ENCODE measurements at places on chromosomes 11 and 22.

- no peak for DNase-seq
These were observed 32.5 kb upstream of the LMO1 start for GRCh38 chr11:8296038-8296649.

DNA sequence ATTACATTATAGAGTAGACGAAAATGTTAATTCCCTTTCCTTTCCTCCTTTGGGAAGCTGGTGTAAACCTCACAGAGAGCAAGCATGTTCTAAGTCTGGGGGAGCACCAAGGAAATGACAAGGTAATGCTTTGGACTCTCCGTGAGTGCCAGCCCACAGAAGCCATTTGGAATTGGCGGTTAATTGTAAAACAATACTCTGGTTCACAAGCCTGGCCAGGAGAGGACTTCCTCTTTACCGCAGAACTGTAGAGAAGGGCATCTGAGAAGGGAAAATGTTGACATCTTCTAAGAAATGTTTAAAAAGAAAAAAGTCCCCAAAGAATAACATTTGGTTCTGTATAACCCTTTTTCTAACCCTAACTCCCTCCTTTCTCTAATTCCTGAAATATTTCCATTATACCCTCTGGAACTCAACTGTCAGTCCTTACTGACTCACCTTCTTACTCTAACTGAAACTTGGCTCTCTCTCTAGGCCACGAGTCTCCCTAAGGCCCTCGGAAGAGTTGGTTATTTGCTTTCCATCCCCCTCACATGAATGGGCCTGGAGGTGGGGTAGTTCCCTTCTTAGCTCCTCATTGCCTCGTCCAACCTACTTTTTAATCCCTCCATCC, 379.8 kb downstream of the SOX6 start:
- DNase-seq = no peak

GRCh38 chr11:105000797-105001196, 22.2 kb downstream of the CASP5 start:
- DNase-seq = peak; percentile 50

DNA sequence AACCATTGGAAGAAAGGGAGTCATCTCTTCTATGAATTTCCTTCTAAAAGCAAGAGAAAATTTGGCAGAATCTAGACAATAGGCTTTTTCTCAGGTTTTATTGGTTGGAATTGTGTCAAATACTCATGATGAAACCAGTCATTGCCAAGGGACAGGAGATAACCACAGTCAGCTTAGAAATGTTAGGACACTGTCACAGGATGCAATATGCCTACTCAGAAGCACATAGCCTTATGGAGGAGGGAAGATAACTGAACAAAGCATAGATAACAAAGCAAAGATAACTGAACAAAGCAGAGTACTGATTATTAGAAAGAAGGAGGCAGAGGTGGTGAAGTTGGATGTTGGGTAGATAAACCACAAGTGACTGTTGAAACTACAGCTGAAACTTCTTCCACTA, 303.5 kb upstream of the PDGFD start:
- no peak for DNase-seq

DNA sequence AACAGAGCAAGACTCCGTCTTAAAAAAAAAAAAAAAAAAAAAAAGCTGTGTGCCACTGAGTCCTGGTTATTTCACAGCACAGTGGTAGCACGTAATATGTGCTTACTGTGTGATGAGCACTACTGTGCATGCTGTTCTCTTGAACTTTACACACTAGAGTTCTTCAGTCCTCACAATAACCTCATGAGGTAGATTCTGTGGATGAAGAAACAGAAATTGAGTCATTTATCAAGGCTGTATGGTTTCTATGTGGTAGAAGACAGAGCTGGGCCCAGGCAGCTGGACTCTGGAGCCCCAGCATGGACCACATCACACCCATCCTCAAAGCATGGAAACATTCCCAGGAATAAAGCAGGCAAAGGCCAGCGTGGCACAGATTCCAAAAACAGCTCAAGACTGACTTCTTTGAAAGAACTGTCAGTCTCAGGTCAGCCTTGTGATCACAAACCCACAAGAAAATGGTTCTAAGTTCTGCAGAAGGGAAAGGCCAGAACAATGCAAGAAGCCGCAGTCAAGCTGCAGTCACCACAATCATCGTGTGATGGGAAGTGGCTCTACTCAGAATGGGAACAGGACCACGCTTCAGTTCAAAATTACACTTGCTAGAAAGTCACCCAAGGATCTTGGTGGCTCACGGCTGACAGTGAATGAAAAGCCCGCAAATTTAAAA, 49.5 kb downstream of the MICAL3 start:
- no peak for DNase-seq

- no peak for DNase-seq
These were observed 806.7 kb downstream of the NTM start for GRCh38 chr11:132177106-132177505.

DNA sequence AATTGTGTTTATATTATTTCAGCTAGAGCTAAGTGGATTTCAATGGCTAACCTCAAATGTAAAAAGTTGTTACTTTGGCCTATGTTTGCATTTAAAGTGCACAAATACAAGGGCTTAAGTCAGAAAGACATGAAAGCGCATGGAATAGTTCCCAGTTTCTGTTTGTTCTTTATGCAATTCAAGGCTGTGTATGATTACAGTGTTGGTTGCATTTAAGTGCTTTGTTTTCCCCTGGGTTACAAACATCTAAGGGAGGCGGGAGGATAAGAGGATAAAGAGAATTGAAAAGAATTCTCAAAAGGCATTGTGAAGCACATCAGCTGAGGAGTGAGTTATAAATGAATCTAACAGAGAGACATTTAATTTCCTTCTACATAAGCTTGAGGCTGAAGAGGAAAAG, 453.4 kb downstream of the NTM start:
- no peak for DNase-seq

DNA sequence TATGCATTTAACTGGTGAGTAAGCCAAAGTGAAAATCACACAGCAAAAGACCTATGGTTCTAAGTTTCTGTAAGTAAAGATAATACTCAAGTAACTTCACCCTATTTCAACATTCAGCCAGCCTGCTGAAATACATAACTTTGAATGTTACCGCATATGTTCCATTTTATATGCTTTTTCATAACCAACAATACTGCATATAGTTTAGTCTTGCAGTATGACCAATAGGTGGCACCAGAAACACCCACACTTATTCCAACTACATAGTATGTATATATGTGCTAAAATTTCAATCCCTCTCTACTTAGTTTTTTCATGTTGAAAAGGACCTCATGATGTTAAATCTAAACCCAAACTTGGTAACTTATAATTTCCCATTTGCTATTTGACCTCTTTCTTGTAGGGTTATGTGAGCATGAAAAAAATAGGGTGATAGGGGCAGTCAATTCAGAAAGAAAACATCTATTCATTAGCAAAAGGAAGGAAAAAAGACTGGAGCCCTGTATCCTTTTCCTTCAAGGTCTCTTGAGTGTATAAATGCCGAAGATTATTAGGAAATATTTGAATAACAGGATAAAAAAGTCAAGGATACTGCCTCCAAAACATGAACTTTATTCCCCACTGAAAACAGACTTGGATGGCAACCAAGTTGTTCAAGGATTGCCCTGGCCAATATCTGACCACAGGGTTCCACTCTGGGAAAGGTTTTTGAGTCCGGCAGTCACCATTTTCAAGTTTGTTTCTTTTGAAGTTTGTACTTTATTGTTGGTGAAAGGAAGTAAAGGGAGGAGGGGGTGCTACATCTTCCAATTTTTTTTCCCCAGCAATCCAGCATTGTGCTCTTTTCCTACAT, 23.8 kb upstream of the FZD4 start:
- DNase-seq = no peak

- DNase-seq = no peak
These were observed 1.3 kb upstream of the SBF2 start for GRCh38 chr11:10295064-10295901.

DNA sequence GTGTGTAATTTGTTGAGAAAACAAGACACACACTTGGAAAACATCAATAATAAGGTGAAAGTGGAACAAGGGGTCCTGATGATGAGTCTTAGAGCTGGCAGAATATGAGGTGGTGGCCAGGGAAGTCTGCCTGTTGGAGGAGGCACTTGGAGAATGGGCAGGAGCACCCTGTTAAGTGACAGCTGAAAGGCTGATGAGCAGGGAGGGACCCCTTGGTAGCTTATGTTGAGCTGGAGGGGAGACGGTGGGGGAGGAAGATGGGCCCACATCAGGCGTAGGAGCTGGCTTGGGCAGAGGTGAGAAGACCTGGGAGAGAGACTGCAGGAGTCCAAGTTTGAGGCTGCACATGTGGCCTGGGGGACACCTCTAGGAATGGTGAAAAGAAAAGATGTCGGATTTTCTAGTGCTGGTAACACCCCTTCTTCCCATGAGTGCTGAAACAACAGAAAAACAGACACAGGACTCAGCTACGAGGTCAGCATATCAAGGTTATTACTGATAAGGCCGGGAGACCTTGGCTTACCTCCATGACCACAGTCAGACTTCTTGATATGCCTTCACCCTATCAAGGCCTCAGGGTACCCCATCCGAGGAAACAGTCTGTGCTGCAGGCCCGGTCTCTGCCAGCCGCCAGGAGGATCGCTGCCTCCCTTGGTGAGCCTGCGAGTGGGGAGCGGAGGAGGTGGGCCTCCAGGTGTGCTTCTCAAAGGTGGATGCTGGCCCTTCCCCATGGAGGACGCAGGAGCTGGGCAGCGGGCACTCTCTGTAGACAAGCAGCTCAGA, 14.3 kb upstream of the C11orf96 start:
- DNase-seq = no peak

DNA sequence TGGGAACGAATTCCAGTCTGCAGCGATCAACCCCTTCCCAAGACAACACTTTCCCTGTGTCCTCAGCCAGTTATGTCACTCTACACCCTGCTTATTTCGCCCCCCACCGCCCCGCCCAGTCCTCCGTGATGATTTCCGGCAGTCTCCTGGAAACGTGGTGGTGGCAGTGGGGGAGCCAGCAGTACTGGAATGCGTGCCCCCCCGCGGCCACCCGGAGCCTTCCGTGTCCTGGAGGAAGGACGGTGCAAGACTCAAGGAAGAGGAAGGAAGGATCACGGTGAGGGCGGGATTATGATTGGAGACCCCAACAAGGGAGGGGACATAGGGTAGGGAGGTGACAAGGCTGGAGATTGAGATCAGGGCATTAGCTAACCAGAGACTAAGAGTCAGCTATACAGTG, 4.1 kb downstream of the ROBO3 start:
- no peak for DNase-seq

DNA sequence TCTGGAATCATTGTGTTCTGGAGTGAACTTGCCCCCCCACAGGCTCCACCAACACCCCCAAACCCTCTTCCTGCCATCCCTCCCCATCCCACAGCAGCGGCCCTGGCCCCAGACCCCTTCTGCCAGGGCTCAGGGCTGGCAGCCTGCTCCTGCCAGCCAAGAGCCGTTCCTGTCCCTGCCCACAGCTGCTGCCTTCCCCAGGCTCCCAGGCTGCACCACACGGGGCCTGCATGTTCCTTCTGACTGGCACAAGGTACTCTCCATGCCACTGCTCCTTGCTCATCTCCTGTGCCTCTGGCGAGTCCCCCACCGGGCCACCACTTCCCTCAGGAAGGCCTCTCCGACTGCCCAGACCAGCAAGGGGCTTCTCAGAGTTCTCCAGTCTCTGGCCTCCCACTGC, 4.9 kb downstream of the GP1BB start:
- no peak for DNase-seq

GRCh38 chr11:66789097-66789890, 53.9 kb upstream of the RCE1 start:
- DNase-seq = no peak

GRCh38 chr11:1351278-1351937, 38.3 kb upstream of the BRSK2 start:
- DNase-seq = no peak

- DNase-seq = no peak
These were observed 31.6 kb downstream of the ACER3 start for GRCh38 chr11:76892306-76892705.

DNA sequence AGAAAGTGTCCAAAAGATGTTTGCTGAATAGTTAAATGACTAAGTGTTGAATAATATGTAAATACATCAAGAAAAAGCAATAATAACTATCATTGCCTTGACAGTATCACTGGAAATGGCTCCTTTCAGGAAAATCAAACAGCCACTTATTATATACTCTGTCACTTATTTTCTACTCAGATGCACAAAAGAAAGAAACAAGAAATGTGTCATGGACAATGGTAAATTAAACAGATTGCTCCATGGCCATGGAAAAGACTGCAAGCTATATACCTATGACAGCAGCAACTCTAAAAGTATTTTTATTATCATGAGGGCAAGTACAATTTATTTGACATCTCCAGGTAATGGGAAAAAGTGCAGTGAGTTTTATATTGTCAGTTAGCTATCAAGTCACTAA, 52.9 kb upstream of the GUCY1A2 start:
- DNase-seq = no peak

DNA sequence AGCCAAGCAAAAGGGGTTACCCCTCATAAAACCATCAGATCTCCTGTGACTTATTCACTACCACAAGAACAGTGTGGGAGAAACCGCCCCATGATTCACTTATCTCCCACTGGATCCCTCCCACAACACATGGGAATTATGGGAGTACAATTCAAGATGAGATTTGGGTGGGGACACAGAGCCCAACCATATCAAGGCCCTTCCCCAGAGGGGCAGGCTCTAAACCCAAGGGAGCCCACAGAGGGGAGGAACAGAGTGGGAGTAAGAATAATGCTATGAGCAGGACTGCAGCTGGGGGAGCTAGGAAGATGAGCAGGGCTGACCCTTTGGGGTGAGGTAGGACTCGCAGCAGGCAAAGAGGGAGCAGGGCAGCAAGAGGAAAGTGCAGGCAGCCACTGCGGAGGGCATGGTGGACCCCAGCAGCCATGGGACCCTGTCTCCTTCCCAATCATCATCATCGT, 59.3 kb downstream of the CD82 start:
- DNase-seq = no peak

- DNase-seq = no peak
These were observed 102.4 kb downstream of the MORC2 start for GRCh38 chr22:30866216-30866615.

- no peak for DNase-seq
These were observed 66.1 kb upstream of the B3GAT1 start for GRCh38 chr11:134478176-134478575.

- no peak for DNase-seq
These were observed 6.5 kb downstream of the RBFOX2 start for GRCh38 chr22:36022162-36022561.

DNA sequence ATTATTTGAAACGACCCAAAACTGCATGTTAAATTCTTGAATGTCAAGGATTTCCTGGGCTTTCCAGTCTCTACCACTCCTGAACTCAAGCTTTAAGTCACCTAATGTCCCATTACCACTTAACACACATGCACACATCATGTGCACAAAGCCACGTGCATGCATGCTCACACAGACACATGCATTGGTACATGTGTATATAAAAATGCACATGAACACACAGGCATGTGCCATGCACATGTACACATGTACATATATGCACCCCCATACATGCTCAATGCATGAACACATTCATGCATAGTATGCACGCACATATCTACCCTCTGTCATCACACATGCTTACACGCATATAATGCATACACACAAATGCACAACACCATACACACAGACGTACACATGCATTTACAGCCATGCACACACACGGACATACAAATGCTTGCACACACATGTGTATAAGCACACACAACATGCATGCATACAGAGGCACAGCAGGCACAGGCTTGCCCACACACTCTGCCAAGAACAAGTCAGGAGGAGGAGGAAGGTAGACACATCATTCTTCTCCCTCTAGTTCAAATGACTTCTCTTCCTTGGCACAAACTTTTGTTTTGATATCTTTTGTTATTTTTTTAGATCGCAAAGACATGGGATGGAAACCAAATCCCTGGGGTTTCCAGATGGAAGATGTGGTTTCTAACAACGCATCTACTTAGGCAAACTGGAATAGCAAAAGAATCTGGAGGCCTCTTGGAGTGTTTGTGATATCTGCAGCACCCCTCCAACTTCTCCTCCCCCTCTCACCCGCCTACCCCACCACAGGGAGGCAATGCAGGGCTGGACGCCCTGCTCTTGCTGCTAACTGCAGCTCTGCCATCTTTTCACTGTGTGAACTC, 24.6 kb downstream of the RASD2 start:
- DNase-seq = no peak

Measured in effector memory CD8-positive, alpha-beta T cell (primary cell).